ENCODE measurements at places on chromosomes 3 and 15. TPM values are rescaled to one million over a fixed set of nuclear protein-coding genes. Genes with fewer than 3 reads are reported as not detected.

DNA sequence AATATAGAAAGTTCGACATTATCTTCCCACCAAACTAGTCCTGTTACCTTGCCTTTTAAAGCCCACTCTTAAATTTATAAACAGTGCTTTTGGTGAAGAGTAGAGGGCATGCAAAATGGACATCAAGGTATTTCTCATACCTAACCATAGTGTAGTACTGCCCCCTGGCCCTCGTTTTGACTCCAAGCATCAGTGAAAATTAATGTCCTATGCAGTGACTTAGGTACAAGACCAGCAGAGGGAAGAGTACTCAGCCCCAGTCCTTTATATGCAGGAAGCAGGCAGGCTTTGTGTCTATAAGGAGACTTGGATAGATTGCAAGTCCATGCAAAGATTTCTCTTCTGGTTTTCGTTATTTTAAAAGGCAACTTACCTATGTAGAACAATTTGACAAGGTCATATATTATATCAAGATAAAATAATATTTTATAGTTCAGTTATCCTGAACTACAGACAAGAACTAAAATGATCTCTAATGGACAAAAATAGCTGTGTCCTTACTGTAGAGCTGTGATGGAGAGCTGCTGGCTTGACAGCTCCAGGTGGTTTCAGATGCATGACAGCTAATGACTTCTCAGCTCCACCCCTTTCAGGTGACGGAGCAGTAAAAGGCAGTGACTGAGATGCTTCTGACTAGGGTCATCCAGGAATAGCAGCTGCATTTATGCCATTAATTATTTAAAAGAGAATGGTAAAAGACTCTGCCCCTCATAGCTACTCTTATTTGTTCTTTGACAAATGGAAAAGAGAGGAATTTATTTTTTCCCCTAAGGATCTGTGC lies 646.1 kb downstream of the SQOR start:
- H3K27ac ChIP-seq = no peak overlapping the region
- H3K27me3 ChIP-seq = no peaks in the 10 kb centered on the region
- no peaks in the 10 kb centered on the region for H3K4me1 ChIP-seq
- no peaks in the 10 kb centered on the region for H3K36me3 ChIP-seq
- H3K4me3 ChIP-seq = no peak overlapping the region

GRCh38 chr3:108293858-108294257 lies 2.5 kb upstream of the HHLA2 start:
- DNase-seq = no peak
- H3K27ac ChIP-seq = no peak overlapping the region
- peaks cover 4% of the 10 kb centered on the region for H3K4me1 ChIP-seq
- no peaks in the 10 kb centered on the region for H3K27me3 ChIP-seq
- no peaks in the 10 kb centered on the region for H3K36me3 ChIP-seq

DNA sequence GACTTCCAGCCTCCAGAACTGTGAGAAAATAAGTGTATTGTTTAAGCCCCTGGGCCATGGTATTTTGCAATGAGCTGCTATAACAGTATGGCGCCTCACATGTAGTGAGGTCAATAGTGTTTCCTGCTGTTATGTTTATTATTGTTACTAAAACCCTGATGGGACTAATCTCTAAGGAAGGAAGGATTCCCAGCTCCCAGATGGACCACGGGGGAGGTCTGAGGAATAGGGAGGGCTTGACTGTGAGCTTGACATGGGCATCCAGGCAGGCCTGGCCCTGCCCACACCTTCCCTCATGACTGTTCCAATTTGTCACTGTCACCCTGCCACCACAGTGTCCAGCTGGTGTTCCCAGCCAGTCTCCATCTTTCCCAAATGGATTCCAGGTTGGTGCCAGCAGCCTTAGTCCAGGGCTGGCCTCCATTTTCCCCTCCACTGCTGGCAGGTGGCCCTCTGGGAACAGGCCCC lies 14.5 kb upstream of the SLC41A3 start:
- H3K4me3 ChIP-seq = no peak overlapping the region
- no peaks in the 10 kb centered on the region for H3K27me3 ChIP-seq
- H3K27ac ChIP-seq = no peak overlapping the region
- H3K4me1 ChIP-seq = no peaks in the 10 kb centered on the region
- no peaks in the 10 kb centered on the region for H3K36me3 ChIP-seq

DNA sequence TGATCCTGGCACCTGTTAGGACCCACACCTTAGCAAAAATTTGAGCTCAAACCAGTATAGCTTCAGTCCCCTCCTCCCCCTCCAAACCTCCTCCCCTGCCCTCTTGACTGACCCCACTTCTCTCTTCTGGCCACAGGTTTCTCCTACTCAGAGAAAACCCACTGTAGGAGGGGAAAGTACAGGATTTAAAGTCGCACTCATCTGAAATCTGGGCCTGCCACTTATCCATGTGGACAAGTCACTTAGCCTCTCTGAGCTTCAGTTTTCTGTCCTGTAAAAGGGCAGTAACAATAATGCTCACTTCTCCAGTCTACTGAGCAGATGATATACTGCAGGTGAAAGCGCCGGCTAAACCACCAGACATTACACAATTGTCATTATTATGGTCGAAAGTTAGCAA lies 142.7 kb downstream of the MEGF11 start:
- no peak overlapping the region for H3K27ac ChIP-seq
- H3K4me1 ChIP-seq = no peaks in the 10 kb centered on the region
- H3K4me3 ChIP-seq = no peak overlapping the region
- H3K36me3 ChIP-seq = no peaks in the 10 kb centered on the region
- H3K27me3 ChIP-seq = no peaks in the 10 kb centered on the region
- DNase-seq = no peak

DNA sequence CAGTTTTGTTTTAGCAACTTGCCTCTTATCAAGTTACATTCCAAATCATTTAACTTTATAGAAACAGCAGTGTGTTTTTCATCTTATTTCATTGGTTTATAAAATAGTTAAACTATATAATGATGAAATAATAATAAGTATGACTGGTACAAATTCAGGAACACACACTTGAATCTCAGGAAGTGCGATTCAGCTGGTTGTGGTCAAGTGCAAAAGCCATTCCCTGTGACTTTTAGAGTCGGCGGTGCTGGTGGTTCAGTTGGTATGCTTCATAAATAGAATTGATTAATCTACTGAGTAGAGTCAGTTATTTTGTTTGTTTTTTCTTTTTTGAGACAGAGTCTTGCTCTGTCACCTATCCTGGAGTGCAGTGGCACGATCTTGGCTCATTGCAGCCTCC lies 22.7 kb downstream of the SACM1L start:
- H3K36me3 ChIP-seq = peaks cover 6% of the 10 kb centered on the region
- H3K4me3 ChIP-seq = no peak overlapping the region
- no peak overlapping the region for H3K27ac ChIP-seq

DNA sequence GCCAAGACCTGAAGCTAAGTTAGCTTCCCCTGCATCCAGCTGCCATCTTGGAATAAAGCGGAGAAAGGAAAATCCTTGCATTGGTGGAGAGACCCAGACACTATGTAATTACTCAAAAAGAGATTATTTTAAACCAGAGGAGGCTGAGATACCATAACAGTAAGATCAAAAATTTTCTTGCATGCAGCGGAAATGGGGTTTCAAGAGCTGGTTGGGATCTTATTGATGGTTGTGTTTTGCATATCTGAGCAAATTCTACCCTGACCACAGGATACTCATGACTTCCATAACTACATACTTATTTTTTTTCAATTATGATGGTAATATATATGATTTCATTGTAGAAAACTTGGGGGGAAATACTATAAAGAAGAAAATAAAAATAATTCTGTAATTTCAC lies 17.5 kb downstream of the TMEM158 start:
- H3K4me1 ChIP-seq = peaks cover 9% of the 10 kb centered on the region
- no peaks in the 10 kb centered on the region for H3K27me3 ChIP-seq
- H3K36me3 ChIP-seq = no peaks in the 10 kb centered on the region
- no peak for DNase-seq
- no peak overlapping the region for H3K4me3 ChIP-seq

GRCh38 chr3:122217901-122218300 lies 34.4 kb downstream of the CASR start:
- no peaks in the 10 kb centered on the region for H3K27me3 ChIP-seq
- no peak overlapping the region for H3K27ac ChIP-seq
- H3K4me3 ChIP-seq = no peak overlapping the region
- H3K36me3 ChIP-seq = no peaks in the 10 kb centered on the region
- no peak for DNase-seq
- no peaks in the 10 kb centered on the region for H3K4me1 ChIP-seq

DNA sequence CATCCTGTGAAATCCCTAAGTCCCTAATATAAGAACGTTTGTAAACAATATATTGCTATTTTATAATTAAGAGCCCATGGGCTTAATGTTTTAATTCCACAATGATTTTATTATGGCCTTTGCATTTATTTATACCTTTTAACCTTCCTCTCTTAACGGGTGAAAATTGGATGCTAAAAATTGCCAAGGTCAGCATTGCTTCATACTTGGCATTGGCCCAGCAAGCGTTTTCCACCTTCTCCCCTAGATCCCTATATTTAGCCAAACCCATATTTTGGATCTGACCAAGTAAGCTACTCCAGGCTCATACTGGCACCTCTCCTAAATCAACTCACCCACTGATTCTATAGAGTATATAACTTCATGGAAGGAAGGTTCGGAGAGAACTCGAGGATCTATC lies 188.0 kb upstream of the NR2F2 start:
- no peaks in the 10 kb centered on the region for H3K27me3 ChIP-seq
- no peak overlapping the region for H3K27ac ChIP-seq
- no peak for DNase-seq
- no peak overlapping the region for H3K4me3 ChIP-seq
- no peaks in the 10 kb centered on the region for H3K4me1 ChIP-seq

DNA sequence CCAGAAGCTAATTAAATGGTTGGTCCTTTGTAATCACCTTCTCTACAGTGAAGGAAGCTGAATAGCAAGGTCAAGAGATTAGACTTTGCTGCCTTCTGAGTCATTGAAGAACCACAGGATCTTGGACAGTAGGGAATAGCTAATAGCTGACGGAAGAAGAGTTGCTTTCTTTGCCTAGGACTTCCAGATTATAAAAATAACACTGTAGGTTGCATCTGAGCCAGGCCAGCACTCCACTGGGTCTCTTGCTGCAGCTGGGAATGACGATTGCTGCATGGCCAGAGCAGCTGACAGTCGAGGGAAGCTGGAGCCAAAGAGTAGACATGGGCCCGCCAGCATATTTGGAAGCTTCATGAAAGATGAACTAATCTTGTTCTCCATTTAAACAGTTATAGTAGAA lies 81.5 kb upstream of the KCNMB2 start:
- H3K27ac ChIP-seq = no peak overlapping the region
- no peaks in the 10 kb centered on the region for H3K36me3 ChIP-seq
- H3K4me3 ChIP-seq = no peak overlapping the region
- no peaks in the 10 kb centered on the region for H3K27me3 ChIP-seq

GRCh38 chr3:721086-721485 lies 371.7 kb upstream of the CNTN6 start:
- H3K27me3 ChIP-seq = no peaks in the 10 kb centered on the region
- H3K4me1 ChIP-seq = no peaks in the 10 kb centered on the region
- no peak overlapping the region for H3K4me3 ChIP-seq
- H3K27ac ChIP-seq = no peak overlapping the region
- H3K36me3 ChIP-seq = no peaks in the 10 kb centered on the region

DNA sequence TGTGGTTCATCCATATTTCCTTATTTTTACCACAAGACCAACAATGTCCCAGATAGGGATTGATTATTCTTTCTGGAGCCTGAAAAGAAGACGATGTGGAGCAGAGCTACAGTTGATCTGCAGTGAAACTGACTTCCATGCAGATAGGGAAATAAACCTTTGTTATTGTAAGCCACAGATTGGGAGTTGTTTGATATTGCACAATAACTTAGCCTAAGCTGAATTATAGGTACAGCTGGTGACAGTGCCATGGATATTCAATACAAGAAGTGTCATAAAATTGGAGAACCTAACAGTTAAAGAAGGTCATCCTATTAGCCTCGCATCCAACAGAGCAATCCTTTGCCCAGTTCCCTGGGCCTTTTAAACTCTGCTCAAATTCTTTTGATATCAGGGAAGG lies 367.7 kb upstream of the PPP2R3A start:
- H3K4me1 ChIP-seq = no peaks in the 10 kb centered on the region
- H3K27me3 ChIP-seq = no peaks in the 10 kb centered on the region
- no peak for DNase-seq
- H3K4me3 ChIP-seq = no peak overlapping the region

The ADAMTSL3 gene
- total RNA-seq = 3.2 TPM

The ABHD5 gene
- total RNA-seq = 35.6 TPM

The STARD9 gene
- 14.5 TPM for total RNA-seq
